ENCODE measurements at places on chromosomes 7 and 10. TPM values are rescaled to one million over a fixed set of nuclear protein-coding genes. Genes with fewer than 3 reads are reported as not detected.

The CELF2 gene
- total RNA-seq = 31.6 TPM

DNA sequence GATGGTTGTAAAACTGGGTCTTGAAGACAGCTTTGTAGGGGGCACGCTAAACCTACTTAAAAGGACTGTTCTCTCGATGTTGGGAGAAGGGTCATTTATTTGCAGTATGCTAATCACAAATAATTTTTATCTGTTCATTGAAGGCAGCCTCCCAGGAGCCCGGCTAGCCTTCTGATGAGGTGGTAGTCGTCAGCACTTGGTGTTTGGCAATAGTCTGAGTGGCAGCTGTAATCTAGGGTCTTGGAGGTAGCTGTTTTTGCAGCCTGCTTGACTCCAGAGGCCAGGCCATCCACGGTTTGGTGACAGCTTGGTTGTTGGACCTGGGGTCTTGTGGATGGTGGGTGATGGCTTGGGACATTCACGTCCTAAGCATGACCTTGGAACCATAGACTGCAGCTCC lies 2.2 kb downstream of the GTF2IRD1 start:
- H3K4me1 ChIP-seq = peaks cover 5% of the 10 kb centered on the region
- no peak overlapping the region for H3K27ac ChIP-seq
- no peak overlapping the region for H3K4me3 ChIP-seq
- no peaks in the 10 kb centered on the region for H3K36me3 ChIP-seq
- no peak for DNase-seq

- no peak overlapping the region for H3K4me3 ChIP-seq
- no peak for DNase-seq
- H3K27ac ChIP-seq = no peak overlapping the region
- no peaks in the 10 kb centered on the region for H3K27me3 ChIP-seq
- no peaks in the 10 kb centered on the region for H3K4me1 ChIP-seq
These were observed 53.1 kb downstream of the PRKAG2 start for GRCh38 chr7:151823566-151824372.

GRCh38 chr10:92517034-92517655 lies 56.7 kb downstream of the IDE start:
- peaks cover 6% of the 10 kb centered on the region for H3K36me3 ChIP-seq
- peak; percentile 83 for DNase-seq
- no peak overlapping the region for H3K27ac ChIP-seq

The AGR2 gene
- not detected for total RNA-seq

The NCF1 gene
- not detected for total RNA-seq

- H3K4me1 ChIP-seq = no peaks in the 10 kb centered on the region
- H3K27me3 ChIP-seq = no peaks in the 10 kb centered on the region
- no peak overlapping the region for H3K4me3 ChIP-seq
- H3K27ac ChIP-seq = no peak overlapping the region
- no peak for DNase-seq
These were observed 77.3 kb downstream of the CCSER2 start for GRCh38 chr10:84405662-84406061.

DNA sequence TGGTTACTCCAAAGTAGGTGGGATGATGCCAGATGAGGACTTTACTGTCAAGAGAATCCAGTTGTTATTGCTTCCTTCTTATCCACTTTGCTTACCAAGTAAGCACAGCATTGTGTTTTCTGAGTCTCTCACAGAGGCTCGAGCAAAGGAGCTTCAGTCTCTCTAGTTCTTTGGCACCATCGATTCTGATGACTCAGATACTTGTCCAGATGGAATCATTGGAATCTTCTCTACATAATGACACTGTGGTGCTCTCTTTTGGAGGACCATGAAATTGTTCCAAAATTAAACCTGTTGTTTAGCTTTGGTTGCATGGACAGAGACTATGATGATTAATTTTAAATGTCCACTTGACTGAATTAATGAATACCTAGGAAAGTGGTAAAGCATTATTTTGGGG lies 132.6 kb downstream of the NXPH1 start:
- no peaks in the 10 kb centered on the region for H3K36me3 ChIP-seq
- H3K4me3 ChIP-seq = no peak overlapping the region
- DNase-seq = no peak
- H3K27ac ChIP-seq = no peak overlapping the region
- peaks cover 20% of the 10 kb centered on the region for H3K4me1 ChIP-seq

GRCh38 chr10:25875556-25876165 lies 58.4 kb upstream of the MYO3A start:
- no peaks in the 10 kb centered on the region for H3K27me3 ChIP-seq
- no peaks in the 10 kb centered on the region for H3K4me1 ChIP-seq
- no peaks in the 10 kb centered on the region for H3K36me3 ChIP-seq
- DNase-seq = peak; percentile 87

The SPOCK2 gene
- 3.2 TPM for total RNA-seq

The LEP gene
- total RNA-seq = not detected

The LRMDA gene
- total RNA-seq = not detected

GRCh38 chr10:104119996-104120395 lies 2.0 kb upstream of the SFR1 start:
- peak overlapping the region; percentile 50 for H3K27ac ChIP-seq
- no peak overlapping the region for H3K4me3 ChIP-seq
- no peak for DNase-seq
- H3K27me3 ChIP-seq = no peaks in the 10 kb centered on the region
- H3K4me1 ChIP-seq = peaks cover 30% of the 10 kb centered on the region

GRCh38 chr10:107899502-107900062 lies 735.1 kb upstream of the SORCS1 start:
- H3K27me3 ChIP-seq = no peaks in the 10 kb centered on the region
- H3K4me3 ChIP-seq = no peak overlapping the region
- no peaks in the 10 kb centered on the region for H3K36me3 ChIP-seq
- DNase-seq = no peak
- no peak overlapping the region for H3K27ac ChIP-seq
- H3K4me1 ChIP-seq = peaks cover 35% of the 10 kb centered on the region

The ACSM6 gene
- total RNA-seq = not detected

- H3K4me1 ChIP-seq = peaks cover 5% of the 10 kb centered on the region
- H3K36me3 ChIP-seq = no peaks in the 10 kb centered on the region
- H3K27me3 ChIP-seq = no peaks in the 10 kb centered on the region
- no peak overlapping the region for H3K27ac ChIP-seq
These were observed 118.1 kb downstream of the MYOF start for GRCh38 chr10:93363891-93364648.

DNA sequence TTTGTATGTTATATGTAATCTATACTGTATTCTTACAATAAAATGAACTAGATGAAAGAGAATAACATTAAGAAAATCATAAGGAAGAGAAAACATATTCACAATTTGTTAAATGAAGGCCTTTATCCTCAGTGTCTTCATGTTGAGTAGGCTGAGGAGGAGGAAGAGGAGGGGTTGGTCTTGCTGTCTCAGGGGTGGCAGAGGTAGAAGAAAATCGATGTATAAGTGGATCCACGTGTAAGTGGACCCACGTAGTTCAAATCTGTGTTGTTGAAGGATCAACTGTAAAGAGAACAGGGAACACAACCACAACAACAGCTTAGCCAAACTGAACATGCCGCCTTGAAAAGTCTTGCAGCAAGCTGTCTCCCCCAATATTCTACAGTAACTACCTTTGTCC lies 161.6 kb upstream of the NRP1 start:
- no peaks in the 10 kb centered on the region for H3K27me3 ChIP-seq
- H3K36me3 ChIP-seq = no peaks in the 10 kb centered on the region
- H3K27ac ChIP-seq = no peak overlapping the region
- no peak for DNase-seq
- H3K4me1 ChIP-seq = no peaks in the 10 kb centered on the region

The PALD1 gene
- total RNA-seq = 20.4 TPM

- H3K4me3 ChIP-seq = no peak overlapping the region
- H3K4me1 ChIP-seq = no peaks in the 10 kb centered on the region
- H3K36me3 ChIP-seq = no peaks in the 10 kb centered on the region
- H3K27me3 ChIP-seq = no peaks in the 10 kb centered on the region
These were observed 41.2 kb upstream of the COBL start for GRCh38 chr7:51357821-51358220.

The NACAD gene
- total RNA-seq = 0.39 TPM

- H3K36me3 ChIP-seq = no peaks in the 10 kb centered on the region
- H3K4me1 ChIP-seq = peaks cover 16% of the 10 kb centered on the region
- DNase-seq = no peak
- H3K27ac ChIP-seq = no peak overlapping the region
- H3K27me3 ChIP-seq = no peaks in the 10 kb centered on the region
These were observed 29.1 kb downstream of the CCDC6 start for GRCh38 chr10:59877191-59877671.

The AASS gene
- 264 TPM for total RNA-seq

The STRIP2 gene
- 12.5 TPM for total RNA-seq
